ENCODE measurements at places on chromosomes 7 and 10. TPM values are rescaled to one million over a fixed set of nuclear protein-coding genes. Genes with fewer than 3 reads are reported as not detected.

DNA sequence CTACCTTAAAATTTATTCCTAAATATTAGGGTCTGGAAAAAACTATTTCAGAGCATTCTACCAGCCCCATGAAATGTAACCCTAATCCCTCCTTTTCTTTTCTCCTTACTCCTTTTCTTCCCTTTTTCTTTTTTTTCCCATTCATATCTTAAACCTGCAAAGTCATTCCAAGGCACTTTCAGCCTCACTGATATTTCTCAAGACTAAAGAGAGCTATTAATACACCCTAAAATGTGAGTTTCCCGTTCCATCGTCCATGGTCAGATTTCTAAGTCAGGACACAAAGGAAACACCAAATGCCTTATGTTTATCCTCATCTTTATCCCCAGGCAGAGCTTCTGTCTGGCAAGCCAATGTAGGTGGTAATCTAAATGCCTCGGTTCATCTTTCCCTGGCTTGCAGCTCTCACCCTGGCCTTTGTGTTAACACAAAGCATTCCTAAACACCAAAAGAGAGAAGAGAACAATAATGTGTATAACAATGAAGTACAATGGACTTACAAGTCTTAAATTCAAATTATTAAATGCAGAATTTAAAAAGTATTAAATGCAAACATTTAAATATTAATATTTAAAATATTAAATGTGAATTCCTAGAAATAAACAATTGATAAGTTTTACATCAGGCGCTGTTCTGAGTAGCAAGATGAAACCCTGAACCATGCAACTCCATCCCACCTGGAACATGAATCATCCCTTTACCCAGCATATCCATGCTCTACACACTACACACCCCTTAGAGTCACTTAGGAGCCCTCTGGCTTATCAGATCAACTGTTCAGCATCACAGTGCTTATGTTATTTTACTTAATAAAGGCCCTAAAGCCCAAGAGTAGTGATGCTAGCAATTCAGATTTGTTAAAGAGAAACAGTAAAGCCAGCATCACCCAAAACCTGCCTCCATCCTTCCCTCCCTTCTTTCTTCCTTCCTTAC lies 26.8 kb downstream of the MICU1 start:
- no peaks in the 10 kb centered on the region for H3K4me1 ChIP-seq
- no peak overlapping the region for H3K27ac ChIP-seq
- H3K27me3 ChIP-seq = no peaks in the 10 kb centered on the region
- H3K4me3 ChIP-seq = no peak overlapping the region
- H3K36me3 ChIP-seq = no peaks in the 10 kb centered on the region

GRCh38 chr7:130966246-130967009 lies 232.4 kb upstream of the KLF14 start:
- no peak overlapping the region for H3K27ac ChIP-seq
- H3K4me1 ChIP-seq = no peaks in the 10 kb centered on the region
- DNase-seq = no peak
- no peak overlapping the region for H3K4me3 ChIP-seq

TMEM213 gene
- not detected for total RNA-seq

SLC13A1 gene
- total RNA-seq = not detected

PNLIPRP2 gene
- total RNA-seq = not detected

CD36 gene
- total RNA-seq = 1.7 TPM

CYP2C9 gene
- not detected for total RNA-seq

SPDYE8 gene
- not detected for total RNA-seq

ZC3HAV1L gene
- total RNA-seq = 5.8 TPM
